NCI-H1436 treated with DMSO at 0.1 percent for 48 hours (cell line): ENCODE measurements at places on chromosomes 12 and 14.

DNA sequence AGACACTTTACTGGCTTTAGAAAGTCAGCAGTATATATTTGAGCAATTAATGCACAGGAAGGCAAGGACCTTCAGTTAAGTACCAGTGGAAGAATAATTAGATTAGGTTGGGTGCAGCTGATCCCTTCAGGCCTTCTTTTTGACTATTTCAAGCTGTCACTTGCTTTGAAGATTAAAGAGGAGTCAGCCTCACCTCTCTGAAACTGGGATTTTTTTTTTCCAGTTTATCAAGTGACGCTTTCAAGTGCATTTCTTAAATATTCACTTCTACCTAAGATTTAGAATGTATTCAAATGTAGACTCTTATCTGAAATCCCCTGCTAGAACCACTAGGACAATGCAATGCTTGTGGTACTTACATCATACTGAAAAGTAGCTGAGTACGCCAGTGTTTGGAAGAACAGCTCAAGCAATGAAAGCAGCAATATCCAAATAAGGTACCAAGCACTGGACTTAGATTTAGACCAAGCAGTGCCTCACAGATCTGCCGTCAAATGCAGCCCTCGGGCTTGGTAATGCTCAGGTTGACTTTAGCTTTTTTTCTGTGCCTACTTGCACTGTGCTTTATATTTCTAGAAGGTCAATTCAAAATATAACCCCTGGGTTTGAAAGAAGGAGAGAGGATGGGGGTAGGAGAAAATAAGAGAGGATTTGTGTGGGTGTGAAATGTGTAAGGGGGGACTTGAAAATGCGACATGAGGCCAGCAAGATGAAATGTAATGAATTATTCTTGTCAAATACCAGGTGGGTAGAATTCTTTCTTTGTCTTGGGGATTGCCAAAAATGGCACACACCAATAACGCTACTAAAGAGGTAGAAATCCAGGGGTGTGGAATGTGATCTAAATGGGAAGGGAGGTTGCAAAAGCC, 3.7 kb upstream of the FERMT2 start:
- no peak for DNase-seq

DNA sequence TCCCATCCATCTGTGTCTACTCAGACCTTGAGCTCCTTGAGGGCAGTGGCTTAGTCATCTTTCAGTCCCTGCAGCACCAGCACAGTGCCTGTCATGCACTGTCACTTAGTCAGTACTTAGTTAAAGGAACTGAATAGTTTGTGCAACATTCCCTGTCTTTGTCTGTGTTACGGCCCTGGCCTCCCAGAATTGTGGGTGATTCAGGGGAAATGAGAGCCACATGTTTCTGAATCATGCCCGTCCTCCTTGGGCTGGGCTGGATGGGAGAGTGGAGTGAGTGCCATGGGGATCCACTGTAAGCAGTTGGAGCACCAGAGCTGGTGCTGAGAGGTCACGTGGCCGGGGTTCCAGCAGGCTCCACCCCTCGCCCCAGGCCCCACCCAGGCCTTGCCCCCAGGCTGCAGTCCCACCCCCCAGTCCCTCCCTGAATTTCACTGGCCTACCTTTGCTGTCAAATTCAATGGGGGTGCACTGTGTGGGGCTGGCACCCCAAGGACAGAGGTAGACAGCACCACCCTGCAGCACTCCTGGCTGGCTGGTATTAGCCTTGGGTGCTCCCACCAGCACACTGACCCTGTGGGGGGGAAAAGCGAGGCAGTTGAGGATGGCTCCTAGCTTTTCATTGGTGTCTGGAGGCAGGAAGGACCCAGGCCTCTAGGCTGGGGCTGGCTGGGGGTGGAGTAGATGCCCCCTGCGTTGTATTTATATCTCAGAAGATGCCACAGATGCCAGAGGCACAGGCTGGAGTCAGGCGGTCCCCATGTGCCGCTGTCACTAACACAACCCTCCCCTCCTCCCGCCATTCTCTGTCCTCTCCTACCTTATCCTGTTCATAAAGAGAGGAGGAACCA, 7.5 kb downstream of the ITGA5 start:
- no peak for DNase-seq

DNA sequence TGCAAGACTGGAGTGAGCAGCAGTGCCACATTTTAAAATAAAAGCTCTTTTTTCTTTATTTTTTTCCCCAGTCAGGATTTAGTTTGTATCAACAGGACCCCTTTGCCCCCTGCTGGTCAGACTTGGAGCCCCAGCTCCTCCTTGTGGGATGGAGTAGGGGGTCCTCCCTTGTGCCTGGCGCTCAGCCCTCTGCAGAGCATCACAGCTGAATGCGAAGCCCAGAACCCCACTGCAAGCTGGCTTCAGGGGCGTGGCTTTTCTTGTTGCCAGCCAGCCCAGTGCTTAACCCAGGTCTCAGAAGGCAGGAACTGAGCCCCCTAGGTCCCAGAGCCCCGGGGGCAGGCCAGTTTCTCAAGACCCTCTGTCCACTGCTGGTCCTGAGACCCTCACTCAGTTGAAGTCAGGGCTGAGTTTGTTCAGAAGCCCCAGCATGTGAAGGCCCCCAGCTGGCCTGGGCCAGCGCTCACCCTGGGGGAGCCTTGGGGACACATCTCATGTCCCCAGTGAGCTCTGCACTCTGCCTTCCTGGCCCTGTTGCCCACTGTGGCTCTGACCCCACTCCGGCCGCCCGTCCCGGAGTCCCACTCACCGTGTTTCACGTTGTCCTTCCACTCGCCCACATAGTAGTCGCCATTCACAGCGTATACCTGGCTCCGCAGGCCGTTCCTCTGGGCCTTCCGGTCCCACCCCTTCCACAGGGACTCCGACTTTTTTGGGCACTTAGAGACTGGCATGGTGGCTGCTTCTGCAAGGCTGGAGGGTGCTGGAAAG, 519 bp downstream of the MORN3 start:
- DNase-seq = no peak

- no peak for DNase-seq
These were observed 84.3 kb downstream of the TNFAIP2 start for GRCh38 chr14:103207388-103208072.

DNA sequence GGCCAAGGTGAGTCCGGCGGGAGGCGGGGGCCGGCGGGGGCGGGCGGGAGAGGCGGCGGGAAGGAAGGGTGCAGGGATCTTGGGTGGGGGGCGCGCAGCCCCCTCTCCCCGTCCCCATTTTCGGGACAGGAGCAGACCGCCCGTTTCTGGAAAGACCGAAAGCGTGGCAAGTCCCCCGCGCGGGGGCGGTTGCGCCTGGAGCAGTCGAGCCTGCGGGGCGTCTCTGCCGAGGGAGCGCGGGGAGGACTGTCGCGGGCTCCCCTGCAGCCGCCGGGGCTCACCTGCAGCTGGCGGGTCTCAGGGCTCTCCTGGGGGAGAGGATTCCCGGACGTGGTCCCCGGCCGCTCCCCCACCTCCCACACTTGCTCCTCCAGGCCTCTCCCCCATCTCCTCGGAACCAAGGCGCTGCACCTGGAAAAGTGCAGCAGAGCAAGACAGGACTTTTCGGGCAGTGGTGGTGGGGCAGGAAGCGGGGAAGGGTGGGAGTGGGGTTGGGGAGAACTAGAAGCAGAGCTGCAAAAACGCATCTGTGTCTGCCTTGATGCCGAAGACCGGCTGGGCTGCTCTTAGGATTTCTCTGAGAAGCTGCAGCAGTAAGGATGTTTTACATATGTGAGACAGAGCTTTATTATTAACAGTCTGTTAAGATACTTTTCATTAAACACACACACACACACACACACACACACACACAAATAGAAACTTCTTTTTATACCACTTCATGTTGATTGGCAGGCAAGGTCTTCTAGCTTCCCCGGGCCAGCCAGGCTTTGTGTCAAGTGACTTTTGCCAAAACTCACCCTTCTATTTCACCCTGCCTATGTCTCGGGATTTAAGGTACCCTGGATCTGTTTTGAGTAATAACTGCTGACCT, 677 bp downstream of the C12orf75 start:
- DNase-seq = no peak

DNA sequence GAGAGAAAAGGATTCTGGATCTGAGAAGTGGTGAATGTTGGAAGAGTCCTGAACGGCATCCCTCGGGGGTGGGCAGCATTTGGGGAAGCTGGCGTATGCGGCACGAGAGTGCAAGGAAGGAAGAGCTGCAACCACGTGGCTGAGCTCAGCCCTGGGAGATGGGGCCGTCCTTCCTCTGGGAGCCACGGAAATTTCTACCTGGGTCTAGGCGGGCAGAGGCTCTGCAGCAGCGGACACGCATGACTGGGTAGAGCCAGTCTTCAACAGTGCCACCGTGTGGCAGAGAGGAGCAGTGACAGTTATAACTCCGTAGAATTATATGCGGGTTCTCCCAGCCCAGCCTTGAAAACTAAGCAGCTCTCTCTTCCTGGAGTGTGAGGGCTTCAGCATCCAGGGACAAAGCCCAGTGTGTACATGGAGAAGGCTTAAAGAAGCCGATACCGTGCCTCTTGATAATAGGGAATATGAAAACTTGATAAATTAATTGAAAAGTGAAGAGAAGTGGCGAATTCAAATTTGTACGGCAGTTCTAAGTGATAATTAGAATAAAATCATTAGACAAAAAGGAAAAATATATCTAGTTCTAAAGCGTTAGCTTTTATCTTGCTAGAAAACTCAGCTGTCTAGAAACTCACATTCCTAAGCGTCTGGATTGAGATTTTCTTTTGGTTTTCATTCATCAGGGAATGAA, 82.9 kb upstream of the STXBP6 start:
- no peak for DNase-seq

GRCh38 chr14:32230695-32231280, 27.7 kb upstream of the RNU6-8 start:
- DNase-seq = no peak

DNA sequence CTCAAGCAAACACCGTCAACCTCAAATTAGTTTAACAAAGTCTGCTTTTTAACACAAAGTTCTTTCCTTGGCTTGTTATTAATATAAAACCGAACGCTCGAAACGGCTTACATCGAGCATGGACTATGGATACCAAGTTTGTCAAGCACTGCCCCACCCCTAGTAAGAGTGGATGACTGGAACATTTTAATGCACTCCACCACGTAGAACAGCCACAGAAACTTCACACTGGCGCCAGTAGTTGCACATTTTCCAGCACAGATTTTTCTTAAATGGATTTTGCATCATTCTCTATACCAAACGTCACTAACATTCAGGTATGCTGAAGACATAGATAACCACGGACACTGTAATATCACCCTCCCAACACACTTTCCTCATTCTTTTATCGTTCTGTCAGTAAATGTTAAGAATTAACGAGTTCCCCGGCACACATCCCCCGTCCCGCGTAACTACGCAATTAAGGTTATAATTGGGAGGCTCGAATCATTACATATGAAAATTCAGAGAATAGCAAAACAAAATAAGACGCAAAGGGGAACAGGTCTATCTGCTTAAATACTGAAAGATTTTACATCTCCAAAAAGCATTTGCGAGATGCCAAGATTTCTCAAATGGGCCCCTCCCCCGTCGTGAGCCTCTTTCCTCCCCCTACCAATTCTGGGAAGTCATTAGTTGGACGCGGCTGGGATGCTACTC, 990 bp downstream of the FERMT2 start:
- no peak for DNase-seq

- peak; percentile 53 for DNase-seq
These were observed 62.9 kb upstream of the NID2 start for GRCh38 chr14:52131640-52132320.
